ENCODE measurements at places on chromosomes 2 and 18.

- DNase-seq: no peak
Measured at GRCh38 chr2:30656079-30656478, 151.2 kb downstream of the CAPN13 start.

- no peak for DNase-seq
Measured at GRCh38 chr2:98803405-98804264, 72.7 kb upstream of the MGAT4A start.

DNA sequence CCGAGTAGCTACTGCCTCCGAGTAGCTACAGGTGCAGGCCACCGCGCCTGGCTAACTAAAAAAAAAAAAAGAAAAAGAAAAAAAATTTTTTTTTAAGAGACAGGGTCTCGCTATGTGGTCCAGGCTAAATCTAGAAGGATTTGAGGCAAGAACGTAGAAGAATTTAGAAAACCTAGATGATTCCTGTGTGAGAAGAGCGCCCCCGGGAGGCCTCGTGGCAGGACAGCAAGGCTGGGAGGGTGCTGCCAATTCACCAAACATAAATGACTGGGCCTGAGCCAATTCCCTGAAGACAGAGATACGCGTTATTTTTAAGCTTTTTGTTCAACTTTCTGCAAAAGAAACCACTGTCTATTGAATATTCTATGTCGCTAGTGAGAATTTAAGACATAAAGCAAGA lies 90.1 kb upstream of the TGFA start:
- no peak for DNase-seq

DNA sequence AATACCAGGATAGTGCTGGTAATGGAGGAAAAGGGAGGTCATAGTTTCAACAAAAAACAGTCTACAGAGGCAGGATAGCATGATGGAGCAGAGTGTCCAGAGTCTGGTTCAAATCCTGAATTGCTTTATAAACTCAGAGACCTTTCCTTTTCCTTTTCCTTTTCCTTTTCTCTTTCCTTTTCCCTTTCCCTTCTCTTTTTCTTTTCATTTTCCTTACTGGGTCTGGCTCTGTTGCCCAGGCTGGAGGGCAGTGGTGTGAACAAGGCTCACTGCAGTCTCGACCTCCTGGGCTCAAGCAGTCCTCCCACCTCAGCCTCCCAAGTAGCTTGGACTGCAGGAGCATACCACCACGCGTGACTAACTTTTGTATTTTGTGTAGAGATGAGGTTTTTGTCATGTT lies 31.7 kb downstream of the GIGYF2 start:
- DNase-seq: no peak

DNA sequence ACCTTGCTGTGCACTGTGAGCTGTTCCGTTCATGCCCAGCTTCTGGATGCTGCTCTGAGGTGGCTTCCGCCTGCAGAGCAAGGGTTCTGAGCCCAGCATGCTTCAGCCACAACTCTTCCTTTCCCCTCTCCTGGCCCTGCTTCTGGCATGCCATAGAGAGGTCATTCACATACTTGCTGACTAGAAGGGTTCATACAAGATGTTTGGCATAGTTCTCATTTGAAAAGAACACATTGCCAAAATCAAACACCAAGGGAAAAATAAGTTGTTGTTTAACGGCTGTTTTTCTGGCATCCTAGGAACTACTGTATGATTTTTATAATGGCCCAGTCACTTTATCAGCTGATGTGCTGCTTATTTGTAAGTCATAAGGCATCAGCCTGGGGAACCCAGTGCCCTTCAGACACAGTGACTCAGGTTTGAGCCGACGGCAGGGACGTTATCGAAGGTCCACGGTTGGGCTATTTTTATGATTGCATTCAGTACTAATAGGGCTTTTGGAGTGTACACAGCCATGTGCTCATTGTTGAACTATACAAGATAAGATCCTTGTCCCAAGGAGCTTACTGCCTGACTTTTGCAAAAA lies 53.9 kb upstream of the CTAGE1 start:
- DNase-seq: no peak

DNA sequence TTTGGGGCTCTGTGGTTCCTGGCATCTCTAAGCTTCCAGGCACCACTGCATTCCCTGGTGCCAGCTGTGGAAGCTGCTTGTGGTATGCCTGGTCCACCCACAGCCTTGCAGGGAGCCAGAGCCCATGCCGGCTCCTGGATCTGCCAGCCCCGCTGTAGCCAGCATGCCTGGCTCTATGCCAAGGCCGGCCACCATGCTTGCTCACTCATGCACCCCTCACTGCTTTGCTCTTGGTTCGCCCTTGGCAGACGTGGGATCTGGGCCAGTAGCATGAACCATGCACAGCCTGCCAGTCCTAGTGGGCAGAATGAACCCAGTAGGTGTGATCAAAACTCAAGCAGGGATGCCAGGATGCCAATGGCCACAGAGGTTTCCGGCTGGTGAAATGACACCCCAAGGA lies 634.2 kb upstream of the TMEFF2 start:
- no peak for DNase-seq

- no peak for DNase-seq
Measured at GRCh38 chr18:3966246-3966641, 488.9 kb downstream of the DLGAP1 start.
